Trophoblast cell (in vitro differentiated cells and primary cell): ENCODE measurements at places on chromosomes 7 and 10.
A peak's percentile ranks its signal among the peaks of the same experiment; 100 is the strongest.

GRCh38 chr10:85459906-85460305, 906.7 kb downstream of the GRID1 start:
- H3K27ac ChIP-seq, result no peak overlapping the region
- H3K4me3 ChIP-seq, result no peak overlapping the region
- no peaks in the 10 kb centered on the region for H3K27me3 ChIP-seq
- no peak for DNase-seq
- no peaks in the 10 kb centered on the region for H3K36me3 ChIP-seq
- H3K4me1 ChIP-seq, result peaks cover 4% of the 10 kb centered on the region

DNA sequence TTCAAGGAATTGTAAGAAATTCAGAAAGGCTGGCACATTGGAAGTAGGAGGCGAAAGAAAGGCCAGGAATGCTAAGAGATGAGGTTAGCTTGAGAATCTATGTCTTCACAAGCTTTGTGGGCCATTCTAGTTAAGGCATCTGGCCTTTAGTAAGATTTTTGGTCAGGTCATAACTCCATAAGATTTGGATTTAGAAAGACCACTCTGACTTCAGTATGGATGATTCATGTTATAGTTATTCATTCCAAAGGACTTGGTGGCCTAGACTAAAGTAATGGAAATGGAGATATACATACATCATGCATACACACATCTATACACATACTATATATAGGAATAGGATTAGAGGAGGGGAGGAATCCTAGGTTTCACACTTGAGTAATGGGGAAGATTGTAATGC, 77.5 kb downstream of the SEPTIN7 start:
- no peak overlapping the region for H3K4me3 ChIP-seq
- no peaks in the 10 kb centered on the region for H3K4me1 ChIP-seq
- peaks cover 2% of the 10 kb centered on the region for H3K36me3 ChIP-seq
- H3K27me3 ChIP-seq, result no peaks in the 10 kb centered on the region

DNA sequence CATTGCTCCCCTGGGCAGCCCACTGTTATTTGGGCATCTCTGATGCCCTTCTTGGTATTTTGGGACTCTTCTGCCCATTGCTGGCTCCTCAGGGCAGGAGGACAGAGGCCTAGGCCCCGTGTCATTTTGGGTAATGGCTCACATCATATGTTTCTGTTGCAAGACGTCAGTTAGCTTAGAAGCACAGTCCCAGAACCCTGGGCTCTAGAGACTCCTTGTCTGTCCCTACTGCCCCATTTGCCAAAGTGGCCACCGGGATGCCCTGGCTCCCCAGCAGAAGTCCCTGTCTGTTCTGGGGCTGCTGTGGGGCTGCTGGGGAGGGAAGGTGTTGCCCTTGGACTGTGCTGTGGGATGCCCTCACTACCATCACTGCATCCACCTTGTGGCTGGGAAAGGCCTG, 48.8 kb downstream of the ADCYAP1R1 start:
- DNase-seq, result no peak
- H3K4me1 ChIP-seq, result no peaks in the 10 kb centered on the region
- no peaks in the 10 kb centered on the region for H3K27me3 ChIP-seq
- no peak overlapping the region for H3K4me3 ChIP-seq
- no peaks in the 10 kb centered on the region for H3K36me3 ChIP-seq

DNA sequence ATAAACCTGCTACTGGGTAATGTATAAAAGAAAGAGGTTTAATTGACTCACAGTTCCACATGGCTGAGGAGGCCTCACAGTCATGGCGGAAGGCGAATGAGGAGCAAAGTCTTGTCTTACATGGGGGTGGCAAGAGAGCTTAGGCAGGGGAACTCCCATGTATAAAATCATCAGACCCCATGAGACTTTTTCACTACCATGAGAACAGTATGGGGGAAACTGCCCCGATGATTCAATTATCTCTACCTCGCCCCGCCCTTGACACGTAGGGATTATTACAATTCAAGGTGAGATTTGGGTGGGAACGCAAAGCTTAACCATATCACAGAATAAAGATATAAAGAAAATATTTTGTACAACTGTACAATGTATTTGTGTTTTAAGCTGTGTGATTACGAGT, 39.4 kb upstream of the PLCE1 start:
- no peaks in the 10 kb centered on the region for H3K27me3 ChIP-seq
- H3K27ac ChIP-seq, result no peak overlapping the region
- no peak for DNase-seq
- H3K36me3 ChIP-seq, result no peaks in the 10 kb centered on the region

GRCh38 chr7:83941300-83941699, 253.3 kb downstream of the SEMA3A start:
- H3K4me1 ChIP-seq, result no peaks in the 10 kb centered on the region
- no peak for DNase-seq
- no peaks in the 10 kb centered on the region for H3K27me3 ChIP-seq
- no peak overlapping the region for H3K27ac ChIP-seq
- no peaks in the 10 kb centered on the region for H3K36me3 ChIP-seq

GRCh38 chr10:68082872-68083271, 7.8 kb upstream of the HERC4 start:
- no peak for DNase-seq
- H3K4me1 ChIP-seq, result no peaks in the 10 kb centered on the region
- H3K36me3 ChIP-seq, result no peaks in the 10 kb centered on the region
- H3K4me3 ChIP-seq, result no peak overlapping the region
- H3K27ac ChIP-seq, result no peak overlapping the region

- no peak for DNase-seq
- no peaks in the 10 kb centered on the region for H3K36me3 ChIP-seq
- H3K4me1 ChIP-seq, result no peaks in the 10 kb centered on the region
- H3K4me3 ChIP-seq, result no peak overlapping the region
- H3K27ac ChIP-seq, result no peak overlapping the region
- peaks cover 86% of the 10 kb centered on the region for H3K27me3 ChIP-seq
Measured at GRCh38 chr7:157687845-157688532, 351.2 kb downstream of the DNAJB6 start.

GRCh38 chr7:45660201-45660900, 86.2 kb downstream of the ADCY1 start:
- H3K4me1 ChIP-seq, result no peaks in the 10 kb centered on the region
- H3K27me3 ChIP-seq, result no peaks in the 10 kb centered on the region
- no peak for DNase-seq
- H3K4me3 ChIP-seq, result no peak overlapping the region

DNA sequence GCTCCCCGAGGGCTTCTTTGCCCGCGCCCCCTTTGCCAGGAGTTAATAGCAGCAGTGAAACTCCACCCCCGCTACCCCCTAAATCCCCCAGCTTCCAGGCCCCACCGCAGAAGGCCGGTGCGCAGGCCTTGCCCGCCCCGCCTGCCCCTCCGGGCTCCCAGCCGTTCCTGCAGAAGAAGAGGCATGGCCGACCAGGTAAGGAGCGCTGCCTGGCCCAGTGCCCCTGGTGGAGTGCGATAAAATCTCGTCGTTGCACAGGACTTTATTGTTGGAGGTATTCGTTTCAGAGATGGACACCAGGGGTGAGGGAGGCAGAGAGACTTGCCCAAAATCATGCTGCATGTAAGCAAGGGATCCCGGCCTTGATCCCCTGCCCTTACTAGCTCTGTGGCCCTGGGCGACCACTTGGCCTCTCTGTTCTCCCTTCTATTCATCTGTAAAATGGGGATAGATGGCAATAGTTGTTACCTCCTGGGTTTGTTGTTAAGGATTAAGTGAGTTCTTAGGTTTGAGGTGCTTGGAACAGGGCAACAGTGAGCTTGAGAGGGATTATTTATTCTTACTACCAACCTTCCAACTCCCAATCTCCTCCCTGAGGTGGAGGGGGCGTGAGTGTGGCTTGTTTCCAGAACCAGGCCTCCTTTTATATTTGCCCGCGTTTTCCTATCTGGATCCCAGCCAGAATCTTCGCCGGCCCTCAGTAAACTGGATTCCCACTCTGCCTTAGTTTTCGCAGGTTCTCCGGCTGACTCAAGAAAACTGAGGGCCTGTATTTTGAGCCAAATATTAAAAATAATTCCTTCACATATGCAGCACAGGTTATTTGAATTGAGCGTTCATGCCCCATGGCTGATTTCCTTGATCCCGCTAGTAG, 78.3 kb downstream of the WIPF3 start:
- no peaks in the 10 kb centered on the region for H3K36me3 ChIP-seq
- peaks cover 2% of the 10 kb centered on the region for H3K4me1 ChIP-seq
- DNase-seq, result no peak
- H3K4me3 ChIP-seq, result peak overlapping the region; percentile 5
- H3K27me3 ChIP-seq, result peaks cover 5% of the 10 kb centered on the region

DNA sequence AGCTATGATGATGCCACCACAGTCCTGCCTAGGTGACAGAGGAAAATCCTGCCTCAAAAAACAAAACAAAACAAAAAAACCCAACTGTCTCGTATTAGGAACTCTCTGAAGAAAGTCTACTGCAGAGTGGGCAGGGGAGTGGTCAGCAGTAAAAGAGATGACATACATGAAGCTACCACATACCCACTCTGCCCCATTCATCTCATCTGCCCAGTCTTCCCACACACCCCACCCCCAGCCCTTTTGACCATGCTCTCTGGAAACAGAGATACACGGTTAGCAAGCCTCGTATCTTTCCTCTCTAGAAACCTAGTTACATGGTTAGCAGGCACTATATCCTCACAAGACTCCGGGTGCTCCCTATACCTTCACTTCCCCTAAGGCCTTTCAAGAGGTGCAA, 8.3 kb downstream of the SLC37A3 start:
- no peak for DNase-seq

DNA sequence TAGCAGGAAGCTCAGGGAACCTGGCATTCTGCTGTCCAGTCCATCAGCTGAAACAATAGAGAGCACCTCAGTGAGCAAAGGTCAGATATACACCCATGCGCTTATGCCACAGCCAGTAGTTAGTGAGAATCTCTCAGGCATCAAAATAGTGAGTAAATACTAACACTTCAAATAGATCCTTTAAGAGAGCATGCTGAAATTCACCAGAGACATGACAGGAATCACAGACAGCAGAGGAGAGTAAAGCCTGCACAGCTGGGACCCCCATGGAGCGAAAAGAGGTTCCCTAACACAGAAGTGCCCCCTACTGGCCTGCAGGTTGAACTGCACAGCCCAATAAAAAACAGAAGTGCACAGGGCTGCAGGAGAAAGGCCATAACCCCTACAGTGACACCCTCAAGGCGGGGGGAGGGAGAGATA, 57.6 kb upstream of the ANTXRL start:
- H3K36me3 ChIP-seq, result no peaks in the 10 kb centered on the region
- peaks cover 4% of the 10 kb centered on the region for H3K4me1 ChIP-seq
- DNase-seq, result peak; percentile 51
- H3K27ac ChIP-seq, result no peak overlapping the region
- no peak overlapping the region for H3K4me3 ChIP-seq

- H3K4me3 ChIP-seq, result no peak overlapping the region
- H3K4me1 ChIP-seq, result no peaks in the 10 kb centered on the region
- no peak overlapping the region for H3K27ac ChIP-seq
- H3K36me3 ChIP-seq, result no peaks in the 10 kb centered on the region
- no peaks in the 10 kb centered on the region for H3K27me3 ChIP-seq
Measured at GRCh38 chr7:120716307-120716706, 141.6 kb downstream of the TSPAN12 start.

DNA sequence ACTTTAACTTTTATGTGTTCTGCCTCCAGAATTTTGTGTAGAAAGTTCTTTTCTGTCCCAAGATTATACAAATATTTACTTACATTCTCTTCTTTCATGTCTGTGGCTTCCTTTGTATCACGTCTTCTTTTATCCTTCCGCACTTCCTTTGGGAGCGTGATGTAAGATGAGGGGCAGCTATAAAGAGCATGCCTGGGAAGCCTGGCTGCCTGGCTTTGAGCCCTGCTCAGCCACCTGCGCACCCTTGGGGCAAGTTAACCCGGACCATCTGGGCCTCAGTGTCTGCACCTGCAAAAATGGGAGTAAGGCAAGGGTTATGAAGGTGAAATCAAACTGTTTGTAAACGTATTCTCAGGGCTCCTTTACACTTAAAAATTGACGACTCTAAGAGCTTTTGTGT, 25.2 kb downstream of the PALD1 start:
- peak; percentile 55 for DNase-seq
- no peaks in the 10 kb centered on the region for H3K36me3 ChIP-seq
- no peaks in the 10 kb centered on the region for H3K4me1 ChIP-seq
- H3K27ac ChIP-seq, result no peak overlapping the region
- H3K4me3 ChIP-seq, result no peak overlapping the region

DNA sequence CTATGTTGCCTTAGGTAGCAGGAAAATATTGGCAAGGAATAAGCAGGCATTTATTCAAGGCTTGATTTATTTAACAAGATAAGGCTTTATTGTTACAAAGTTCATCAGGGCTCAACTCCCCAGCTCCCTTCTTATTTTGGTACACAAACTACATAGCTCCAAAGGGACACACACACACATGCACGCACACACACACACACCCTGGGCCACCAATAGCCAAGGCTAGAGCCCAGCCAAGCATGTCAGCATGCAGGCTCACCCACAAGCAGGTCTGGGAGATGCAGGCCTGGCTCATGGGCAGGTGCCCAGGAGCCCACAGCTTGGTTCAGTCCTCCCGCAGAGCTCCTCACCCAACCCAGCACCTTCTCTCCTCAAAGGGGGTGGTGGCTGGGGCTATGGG, 23.4 kb downstream of the LEP start:
- no peaks in the 10 kb centered on the region for H3K27me3 ChIP-seq
- H3K4me1 ChIP-seq, result peaks cover 20% of the 10 kb centered on the region
- DNase-seq, result no peak
- H3K4me3 ChIP-seq, result no peak overlapping the region

- H3K36me3 ChIP-seq, result no peaks in the 10 kb centered on the region
- no peaks in the 10 kb centered on the region for H3K4me1 ChIP-seq
- no peak overlapping the region for H3K27ac ChIP-seq
- H3K4me3 ChIP-seq, result no peak overlapping the region
- no peak for DNase-seq
Measured at GRCh38 chr7:150663802-150664494, 21.6 kb upstream of the GIMAP2 start.

DNA sequence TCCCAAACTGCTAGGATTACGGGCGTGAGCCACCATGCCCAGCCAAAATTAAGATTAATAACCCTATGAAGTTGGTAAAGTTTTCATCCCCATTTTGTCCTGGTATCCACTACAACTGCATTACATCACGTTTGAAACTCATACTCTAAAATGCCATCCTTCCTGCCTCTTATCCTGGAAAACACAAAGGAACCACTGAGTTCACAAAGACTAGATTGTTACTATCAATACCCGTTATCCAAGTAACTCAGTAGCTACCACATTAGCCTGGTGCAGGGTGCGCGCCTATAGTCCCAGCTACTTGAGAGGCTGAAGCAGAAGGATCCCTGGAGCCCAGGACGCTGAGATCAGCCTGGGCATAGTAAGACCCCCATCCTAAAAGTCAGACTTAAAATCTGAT, 63.5 kb upstream of the ANAPC16 start:
- H3K27ac ChIP-seq, result no peak overlapping the region
- no peaks in the 10 kb centered on the region for H3K27me3 ChIP-seq
- no peaks in the 10 kb centered on the region for H3K36me3 ChIP-seq
- no peak overlapping the region for H3K4me3 ChIP-seq

- no peaks in the 10 kb centered on the region for H3K27me3 ChIP-seq
- no peaks in the 10 kb centered on the region for H3K4me1 ChIP-seq
- DNase-seq, result no peak
- H3K4me3 ChIP-seq, result no peak overlapping the region
- no peaks in the 10 kb centered on the region for H3K36me3 ChIP-seq
Measured at GRCh38 chr7:104695563-104695962, 318.4 kb upstream of the KMT2E start.

DNA sequence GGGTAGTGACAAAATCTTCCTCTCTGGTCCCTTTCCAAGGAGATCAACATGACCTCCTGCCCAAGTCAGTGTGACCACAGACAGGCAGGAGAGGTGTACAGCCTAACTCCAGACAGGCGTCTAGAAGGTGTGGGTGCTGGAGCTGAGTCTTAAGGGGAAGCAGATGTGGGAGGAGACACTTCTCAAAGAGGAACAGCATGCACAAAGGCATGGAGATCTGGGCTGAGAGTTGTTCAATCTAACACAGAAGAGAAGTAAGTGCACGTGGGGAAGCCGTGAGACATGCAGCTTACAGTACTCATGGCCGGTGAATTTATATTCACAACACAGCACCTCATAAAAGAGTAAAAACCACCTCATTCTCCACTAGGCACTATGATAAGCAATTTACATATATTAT, 23.8 kb upstream of the GSDME start:
- no peak overlapping the region for H3K27ac ChIP-seq
- no peaks in the 10 kb centered on the region for H3K4me1 ChIP-seq
- H3K4me3 ChIP-seq, result no peak overlapping the region
